Natural killer cell treated with Interleukin-12 subunit alpha and Interleukin-12 subunit beta and Interleukin-15 and Interleukin-18, amount 100 ng/mL, for 72 hours (primary cell): ENCODE measurements at places on chromosomes 12 and 14.

- peak; percentile 38 for DNase-seq
Observed at GRCh38 chr12:6391013-6391412, 7.1 kb downstream of the LTBR start.

DNA sequence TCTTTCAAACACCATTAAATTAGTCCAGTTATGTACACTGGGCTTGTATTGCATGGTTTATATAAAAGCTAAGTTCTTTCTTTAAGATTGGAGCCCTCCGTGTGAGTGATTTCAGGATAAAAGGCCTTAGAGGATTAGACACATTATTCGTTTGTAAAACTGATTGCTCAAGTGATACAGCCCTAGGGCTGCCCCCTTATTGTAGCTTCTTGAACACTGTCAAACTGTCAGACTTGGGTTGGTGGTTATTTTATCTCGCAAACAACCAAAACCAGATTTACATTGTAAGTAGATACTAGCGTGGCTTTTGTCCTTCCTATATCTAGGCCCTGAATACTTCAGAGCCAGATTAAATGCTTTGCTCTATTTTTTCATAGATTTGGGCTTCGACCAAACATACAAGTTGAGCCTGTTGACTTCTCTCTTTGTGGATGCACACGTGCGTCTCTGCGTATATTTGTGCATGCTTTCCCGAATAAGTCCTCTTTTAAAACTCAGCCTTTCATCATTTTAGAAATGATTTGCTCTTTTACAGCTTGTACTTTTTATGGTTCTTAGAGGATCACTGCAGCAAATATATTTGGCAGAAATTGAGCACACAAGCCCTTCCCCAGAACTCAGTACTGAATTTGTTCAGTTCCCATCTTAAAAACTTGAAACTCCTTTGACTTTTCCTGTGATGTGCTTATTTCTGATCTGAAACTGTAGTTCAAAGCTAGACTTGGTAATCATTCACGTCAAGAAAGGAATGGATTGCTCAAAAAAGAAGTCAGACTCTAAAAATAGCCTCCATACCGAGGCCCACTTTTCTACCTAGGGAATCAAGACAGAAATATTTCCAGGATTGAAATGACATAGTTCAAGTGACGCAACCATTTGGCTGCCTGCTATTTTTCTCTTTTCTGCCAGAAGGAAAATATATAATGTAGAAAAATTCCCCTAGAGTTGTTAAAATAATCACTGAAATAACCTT is 129.5 kb downstream of the ETV6 start:
- DNase-seq: no peak

- no peak for DNase-seq
Observed at GRCh38 chr14:55662752-55663151, 82.7 kb downstream of the KTN1 start.

- DNase-seq: no peak
Observed at GRCh38 chr12:120247183-120247582, 18.3 kb downstream of the PXN start.

- DNase-seq: no peak
Observed at GRCh38 chr12:51222461-51222860, 4.6 kb upstream of the POU6F1 start.

GRCh38 chr12:71731439-71732356 is 23.0 kb upstream of the RAB21 start:
- DNase-seq: no peak

DNA sequence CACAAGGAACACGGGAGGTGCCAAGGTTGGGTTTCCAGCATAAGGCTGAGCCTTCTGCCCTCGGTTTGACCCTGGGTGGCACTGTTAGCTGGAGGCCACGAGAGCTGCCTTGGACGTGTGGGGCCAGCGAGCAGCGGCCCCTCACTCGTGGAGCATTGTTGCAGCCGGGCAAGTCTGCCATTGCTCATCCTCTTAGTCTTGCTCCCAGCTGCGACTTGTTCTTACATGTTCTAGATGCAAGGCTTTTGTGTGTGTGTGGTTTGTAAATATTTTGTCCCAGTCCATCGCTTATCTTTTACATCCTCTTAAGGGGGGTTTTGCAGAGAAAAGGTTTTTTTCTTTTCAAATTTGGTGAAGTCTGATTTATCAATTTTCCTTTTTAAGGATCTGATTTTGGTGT is 21.1 kb upstream of the C1S start:
- DNase-seq: no peak

GRCh38 chr12:57237932-57238853 is 8.7 kb downstream of the SHMT2 start:
- no peak for DNase-seq

DNA sequence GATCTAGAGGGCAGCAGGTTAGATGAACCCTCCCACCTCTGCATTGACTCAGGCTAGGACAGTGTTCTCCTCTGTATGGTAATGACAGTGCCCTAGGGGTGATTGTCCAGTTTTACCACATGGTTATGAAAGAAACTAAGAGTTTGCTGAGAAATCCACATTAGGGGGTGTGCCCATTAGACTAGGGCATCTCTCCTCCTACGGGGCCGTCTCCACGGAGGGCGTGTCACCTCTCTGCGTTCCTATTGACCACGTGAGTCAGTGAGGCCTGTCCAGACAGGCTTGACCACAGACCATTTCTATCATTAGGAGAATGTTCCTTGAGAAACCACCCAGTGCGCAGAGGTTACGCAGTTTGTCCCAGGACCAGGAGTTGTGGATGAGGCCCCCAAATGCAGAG is 8.3 kb downstream of the MVK start:
- DNase-seq: no peak

DNA sequence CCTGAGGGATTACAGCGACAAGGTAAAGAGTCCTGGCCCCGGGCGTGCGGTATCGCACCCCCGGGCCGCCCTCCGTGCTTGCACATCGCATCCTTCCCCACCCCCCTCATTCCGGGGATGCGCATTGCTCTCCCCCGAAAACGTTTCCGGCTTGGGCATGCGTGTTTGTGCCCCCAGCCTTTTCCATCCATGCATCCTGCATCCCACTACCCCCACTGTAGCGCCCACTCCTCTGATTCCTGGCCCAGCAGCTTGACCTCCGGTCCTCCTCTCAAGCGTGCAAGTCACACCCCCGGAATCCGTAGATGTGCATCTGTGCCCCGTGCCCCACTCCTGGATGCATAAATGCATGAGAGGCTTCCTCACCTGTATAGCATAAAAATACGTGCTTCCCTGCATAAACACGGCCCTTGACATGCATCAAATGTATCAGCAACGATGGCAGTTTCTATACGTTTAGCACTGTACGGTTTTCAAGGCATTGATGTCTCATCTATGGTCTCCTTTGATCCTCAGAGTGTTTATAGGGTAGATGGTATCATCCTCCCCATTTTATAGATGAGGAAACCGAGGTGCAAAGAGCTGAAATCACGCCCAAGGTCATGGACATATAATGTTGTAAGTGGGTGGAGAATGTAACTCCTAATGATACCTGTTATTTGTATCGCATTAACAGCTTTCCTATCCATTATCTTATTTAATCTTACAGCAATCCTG is 484 bp downstream of the RIC8B start:
- DNase-seq: no peak

DNA sequence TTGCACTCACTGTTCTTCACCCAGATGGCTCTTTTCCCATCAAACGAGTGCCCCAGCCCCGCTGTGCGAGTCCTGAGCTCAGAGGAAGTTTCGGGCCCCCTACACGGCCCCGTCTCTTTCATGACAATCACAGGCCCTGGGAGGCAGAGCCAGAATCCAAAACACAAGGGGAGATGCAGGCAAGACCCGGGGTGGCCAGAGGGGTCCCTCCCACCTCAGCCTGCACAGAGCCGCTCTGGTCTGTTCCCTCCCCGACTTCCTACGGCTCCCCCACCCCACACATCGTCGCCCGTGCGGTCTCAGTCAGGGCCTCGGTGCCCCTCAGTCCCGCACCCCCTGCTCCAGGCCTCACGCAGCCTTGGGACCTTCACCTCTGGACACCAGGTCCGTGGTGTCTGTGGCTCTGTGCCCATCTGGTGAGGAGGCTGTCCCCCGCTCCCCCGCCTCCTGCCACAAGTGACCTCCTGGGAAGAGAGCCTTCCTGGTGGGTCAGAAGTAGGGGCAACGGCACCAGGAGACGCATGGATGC is 8.9 kb downstream of the GPR132 start:
- no peak for DNase-seq
